IPS DF 6.9 (cell line): ENCODE measurements at places on chromosomes 1 and 21.

DNA sequence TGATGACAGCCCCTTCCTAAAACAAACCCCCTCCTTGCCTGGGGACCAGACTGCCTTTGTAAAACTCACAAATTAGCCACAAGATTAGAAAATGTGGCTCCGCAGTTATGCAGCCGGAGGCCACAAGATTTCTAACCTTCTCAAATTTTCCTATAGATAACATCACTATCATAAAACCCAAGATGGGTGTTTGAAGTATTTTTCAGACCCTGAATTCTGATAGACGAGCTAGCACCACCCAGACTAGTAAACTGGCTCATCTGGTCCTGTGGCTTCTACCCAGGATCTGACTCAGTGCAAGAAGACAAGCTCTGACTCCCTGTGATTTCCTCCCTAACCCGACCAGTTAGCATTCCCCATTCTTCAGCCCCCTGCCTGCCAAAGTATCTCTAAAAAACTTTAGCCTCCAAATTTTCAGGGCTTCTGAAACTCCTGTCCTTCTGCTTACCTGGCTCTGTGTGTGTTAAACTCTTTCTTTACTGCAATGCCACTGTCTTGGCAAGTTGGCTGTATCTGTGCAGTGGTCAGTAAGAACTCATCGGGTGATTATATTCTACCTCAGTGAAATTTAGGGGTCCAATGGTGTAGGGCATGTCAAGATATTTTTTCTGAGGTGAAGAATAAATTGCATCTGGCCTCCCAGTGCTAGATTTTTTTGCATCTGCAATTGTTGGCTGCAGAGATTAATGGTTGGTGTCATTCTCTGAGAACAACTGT lies 102.1 kb downstream of the S1PR1 start:
- no peaks in the 10 kb centered on the region for H3K4me1 ChIP-seq
- no peaks in the 10 kb centered on the region for H3K36me3 ChIP-seq
- H3K27ac ChIP-seq: no peak overlapping the region
- DNase-seq: no peak
- H3K4me3 ChIP-seq: no peak overlapping the region

DNA sequence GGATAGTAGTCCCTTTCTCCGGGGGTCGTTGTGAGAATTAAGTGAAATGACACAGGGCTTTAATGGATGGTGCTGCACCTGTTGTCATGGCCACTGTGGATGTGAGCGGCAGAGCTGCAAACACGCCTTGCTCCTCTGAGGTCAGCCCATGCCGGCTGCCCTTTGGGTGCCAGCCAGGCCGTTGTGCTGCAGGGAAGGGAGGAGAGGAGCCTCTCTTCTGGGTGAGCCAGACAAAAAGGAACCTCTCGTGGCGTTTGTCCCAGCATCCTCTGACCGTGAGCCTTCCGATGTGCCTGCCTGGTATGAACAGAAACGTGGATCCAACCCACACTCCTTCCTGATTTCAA lies 383.0 kb upstream of the VAMP3 start:
- H3K27me3 ChIP-seq: no peaks in the 10 kb centered on the region
- no peak for DNase-seq
- H3K4me3 ChIP-seq: no peak overlapping the region
- no peaks in the 10 kb centered on the region for H3K4me1 ChIP-seq
- H3K36me3 ChIP-seq: no peaks in the 10 kb centered on the region

GRCh38 chr1:177737456-177737855 lies 232.4 kb downstream of the SEC16B start:
- DNase-seq: no peak
- H3K4me1 ChIP-seq: no peaks in the 10 kb centered on the region

- no peak overlapping the region for H3K27ac ChIP-seq
- no peak overlapping the region for H3K4me3 ChIP-seq
- H3K4me1 ChIP-seq: peaks cover 6% of the 10 kb centered on the region; the same call in 1 of the 2 replicates
- no peak for DNase-seq
- no peaks in the 10 kb centered on the region for H3K27me3 ChIP-seq
- no peaks in the 10 kb centered on the region for H3K36me3 ChIP-seq
Observed at GRCh38 chr1:38071312-38072256, 25.0 kb upstream of the POU3F1 start.
